IPS DF 6.9 (cell line): ENCODE measurements at places on chromosomes 3 and 15.

DNA sequence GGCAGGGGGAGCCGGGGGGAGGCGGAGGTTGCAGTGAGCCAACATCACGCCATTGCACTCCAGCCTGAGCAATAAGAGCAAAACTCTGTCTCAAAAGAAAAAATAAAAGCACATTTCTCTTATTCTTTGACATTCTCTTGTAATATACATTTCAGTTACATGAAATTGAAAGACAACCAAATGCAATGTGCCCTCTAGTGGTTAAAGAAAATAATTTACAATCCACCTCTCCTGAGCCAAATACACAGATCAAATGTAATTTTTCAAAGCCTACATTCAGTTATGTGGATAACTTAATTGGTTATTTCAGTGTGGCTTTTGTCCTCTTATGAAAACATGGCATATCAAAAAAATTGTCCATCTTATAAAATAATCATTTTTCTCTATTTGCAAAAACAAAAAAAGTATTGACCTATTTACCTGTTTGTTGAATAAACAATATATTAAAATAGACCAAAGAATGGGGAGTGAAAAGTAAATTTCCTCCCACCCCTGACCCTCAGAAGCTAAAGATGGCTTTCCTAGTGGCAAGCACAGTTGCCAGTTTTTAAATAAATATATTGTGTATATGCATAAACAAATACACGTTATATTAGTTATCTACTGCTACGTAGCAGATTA lies 14.2 kb upstream of the U2SURP start:
- DNase-seq: no peak

DNA sequence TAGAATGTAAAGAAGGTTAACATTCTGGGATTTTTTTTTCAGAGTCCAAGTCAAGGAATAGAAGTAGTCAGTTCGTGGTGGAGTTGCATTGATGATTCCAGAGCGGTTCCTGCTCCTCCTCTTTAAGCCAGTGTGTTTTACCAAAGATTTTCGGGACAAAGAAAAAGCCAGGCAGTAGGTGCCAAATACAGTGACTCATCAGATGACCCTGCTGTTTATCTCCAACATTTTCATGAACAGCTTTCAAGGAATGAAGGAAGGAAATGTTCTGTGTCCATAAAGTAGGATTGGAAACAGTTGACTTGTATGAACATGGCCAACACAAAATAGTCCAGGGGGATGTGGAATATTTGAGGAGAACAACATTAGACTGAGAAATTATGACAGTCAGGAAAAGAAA lies 142.4 kb upstream of the TMC3 start:
- DNase-seq: no peak

GRCh38 chr3:39128951-39129350 lies 21.5 kb downstream of the TTC21A start:
- no peak for DNase-seq

GRCh38 chr3:97125902-97126499 lies 311.6 kb downstream of the EPHA6 start:
- peak; percentile 31 for DNase-seq

DNA sequence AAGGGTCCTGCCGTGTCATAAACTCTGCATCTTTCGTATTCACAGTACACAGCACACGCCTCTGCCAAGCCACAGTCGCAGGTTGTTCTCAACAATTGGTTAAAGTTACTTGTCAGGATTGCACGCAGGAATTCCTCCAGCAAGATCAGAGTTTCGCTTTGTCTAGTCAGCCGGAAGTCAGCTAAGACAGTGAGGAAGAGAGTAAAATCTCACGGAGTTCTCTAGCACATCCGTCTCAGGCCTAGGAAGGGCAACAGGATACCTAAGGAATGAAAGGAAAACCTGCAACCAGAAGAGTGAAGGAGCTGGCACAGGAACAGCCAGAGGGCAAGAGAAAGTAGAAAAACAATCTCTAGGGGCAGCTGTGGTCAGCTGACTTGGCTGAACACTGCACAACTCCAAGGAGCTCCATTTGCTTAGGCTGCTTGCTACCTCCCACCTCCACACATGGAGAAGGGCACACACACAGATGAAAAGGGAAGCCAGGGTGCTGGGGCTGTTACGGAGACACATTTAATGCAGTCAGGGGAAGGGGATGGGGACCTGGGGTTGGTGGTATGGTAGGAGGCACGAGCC lies 23.7 kb downstream of the RORA start:
- DNase-seq: no peak

GRCh38 chr3:94303266-94303665 lies 240.4 kb downstream of the NSUN3 start:
- DNase-seq: no peak

- no peak for DNase-seq
Observed at GRCh38 chr15:89211678-89212170, 9.7 kb downstream of the RLBP1 start.
